GM03348 (cell line): ENCODE measurements at places on chromosomes 12 and 14.

DNA sequence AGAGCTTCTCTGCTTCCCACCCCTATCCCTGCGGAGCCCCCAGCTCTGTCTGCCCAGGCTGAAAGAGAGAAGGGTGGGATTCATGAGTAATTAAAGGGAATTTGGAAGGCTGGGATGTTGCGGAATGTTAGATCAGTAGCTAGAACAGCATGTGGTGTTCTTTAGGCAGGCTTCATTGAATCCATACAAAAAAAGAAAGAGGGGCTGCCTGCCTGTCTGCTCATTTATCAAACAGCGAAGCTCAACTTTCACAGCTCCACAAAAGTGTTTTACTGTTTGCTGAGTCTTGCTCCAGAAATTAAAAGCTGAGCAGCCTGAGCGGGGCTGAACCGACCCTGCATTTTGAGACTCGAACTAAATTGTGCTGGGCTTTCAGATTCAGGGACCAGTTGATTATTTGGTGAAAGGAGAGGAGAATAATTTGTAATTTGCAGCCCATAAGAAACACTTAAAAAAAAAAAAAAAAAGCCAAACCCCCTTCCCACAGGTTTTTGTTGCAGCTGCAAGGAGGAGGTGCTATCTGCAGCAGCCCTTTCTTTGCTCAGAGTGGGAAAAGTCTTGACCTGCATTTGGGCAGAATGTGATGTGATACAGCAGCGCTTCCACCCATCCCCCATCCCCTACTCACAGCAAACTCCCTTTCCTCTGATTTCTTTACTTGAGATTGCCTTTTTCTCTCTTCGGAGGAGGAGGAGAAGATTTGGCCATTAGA lies 89.7 kb downstream of the RFX4 start:
- DNase-seq, result no peak

DNA sequence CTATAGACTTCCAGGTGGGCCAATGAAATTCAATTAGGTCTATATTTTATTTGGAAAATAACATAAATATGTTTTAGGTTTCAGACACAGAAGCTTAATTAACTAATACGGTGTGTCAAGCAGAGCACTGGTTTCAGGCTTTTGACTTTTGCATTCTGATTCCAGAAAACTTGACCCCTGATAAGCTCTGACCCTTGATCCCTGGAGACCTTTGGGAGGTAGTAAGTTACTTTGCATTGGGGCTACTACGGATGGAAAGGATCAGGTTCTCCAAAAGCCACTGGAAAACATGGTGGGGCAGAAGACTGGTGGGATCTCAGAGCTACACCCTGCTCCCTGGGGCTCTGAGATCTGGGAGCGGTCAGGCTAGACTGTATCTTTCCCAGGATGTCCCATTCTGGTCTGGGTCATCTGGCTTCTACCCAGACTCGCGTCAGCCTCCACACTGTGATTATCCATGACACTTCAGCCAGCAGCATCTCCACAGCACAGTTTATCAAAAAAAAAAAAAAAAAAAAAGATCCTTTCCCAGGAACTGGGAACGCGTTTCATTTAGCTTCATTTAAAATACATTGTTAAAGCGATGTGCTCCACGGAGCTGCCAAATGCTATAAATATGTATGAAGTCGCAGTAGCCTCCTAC lies 17.8 kb upstream of the EMP1 start:
- no peak for DNase-seq

- DNase-seq, result no peak
Observed at GRCh38 chr12:53638057-53638456, 11.9 kb upstream of the ATF7 start.

GRCh38 chr12:128978067-128978466 lies 124.8 kb downstream of the GLT1D1 start:
- no peak for DNase-seq

GRCh38 chr12:80015660-80016059 lies 80.8 kb upstream of the PPP1R12A start:
- no peak for DNase-seq

- peak; percentile 85 for DNase-seq
Observed at GRCh38 chr12:57836442-57837375, 9.8 kb downstream of the CTDSP2 start.

- no peak for DNase-seq
Observed at GRCh38 chr14:98321841-98322240, 950.2 kb downstream of the BCL11B start.

DNA sequence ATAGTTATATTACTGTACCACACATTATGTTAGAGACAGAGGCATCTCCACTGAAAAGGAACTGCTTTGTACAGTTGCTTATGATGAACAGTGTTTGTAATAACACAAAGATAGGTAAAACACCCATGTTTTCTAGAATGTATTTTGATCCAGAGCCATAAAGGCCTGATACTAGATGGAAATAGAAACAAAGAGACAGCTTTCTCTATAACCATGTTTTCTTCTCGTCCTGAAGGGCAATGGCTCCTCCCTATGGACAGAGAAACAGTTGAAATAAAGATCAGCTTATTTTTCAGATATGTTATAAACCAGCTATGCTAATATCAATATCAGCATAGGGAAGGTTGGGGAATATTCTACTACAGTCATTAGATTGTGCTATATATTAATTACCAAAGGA lies 109.2 kb downstream of the ATXN7L3B start:
- no peak for DNase-seq

- no peak for DNase-seq
Observed at GRCh38 chr12:93079976-93080375, 150.9 kb upstream of the EEA1 start.

GRCh38 chr12:53695152-53696145 lies 19.6 kb upstream of the ATP5MC2 start:
- DNase-seq, result peak; percentile 79

GRCh38 chr12:50787618-50788017 lies 23.7 kb downstream of the ATF1 start:
- no peak for DNase-seq

- DNase-seq, result no peak
Observed at GRCh38 chr14:24990050-24990449, 59.9 kb downstream of the STXBP6 start.

- DNase-seq, result no peak
Observed at GRCh38 chr12:53989227-53990113, 4.5 kb downstream of the HOXC10 start.

- DNase-seq, result no peak
Observed at GRCh38 chr14:105488781-105489541, 2.1 kb upstream of the TEDC1 start.

DNA sequence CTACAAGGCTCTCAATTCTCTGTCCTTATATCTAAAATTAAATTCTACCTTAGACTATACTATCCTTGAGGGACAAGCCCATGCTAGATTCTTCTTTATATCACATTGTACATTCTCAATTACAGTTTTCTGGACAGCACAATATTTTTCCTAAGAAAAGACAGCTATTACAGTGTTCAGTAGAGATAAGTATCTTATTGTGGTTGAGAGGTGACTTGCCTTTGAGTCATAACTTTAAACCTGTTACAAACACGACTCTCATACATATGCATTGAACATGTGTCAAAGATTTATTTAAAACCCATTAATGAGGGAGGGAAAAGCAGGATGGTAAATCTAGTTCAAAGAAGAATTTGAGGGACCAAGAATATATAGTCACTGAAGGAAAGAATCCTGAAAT lies 61.1 kb downstream of the TPH2 start:
- no peak for DNase-seq

DNA sequence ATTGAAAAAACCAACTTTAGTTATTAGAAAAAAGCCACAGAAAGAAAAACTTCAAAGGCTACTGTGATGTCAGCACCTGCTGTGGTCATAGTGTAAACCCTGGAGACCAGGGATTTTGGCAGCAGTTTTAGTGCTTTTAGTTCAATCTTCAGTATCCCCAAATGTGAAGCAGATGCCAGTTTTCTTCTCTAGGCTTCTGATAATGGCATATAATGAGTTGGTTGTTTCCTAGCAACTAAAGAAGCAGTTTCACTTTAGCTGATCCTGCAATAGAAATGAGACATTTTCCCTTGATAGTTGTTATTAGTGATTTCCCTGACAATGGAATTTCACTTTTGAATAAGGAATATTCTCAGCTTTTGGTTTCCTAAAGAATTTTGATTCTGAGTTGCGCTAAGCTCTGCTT lies 131.2 kb downstream of the NUBPL start:
- DNase-seq, result peak; percentile 33

DNA sequence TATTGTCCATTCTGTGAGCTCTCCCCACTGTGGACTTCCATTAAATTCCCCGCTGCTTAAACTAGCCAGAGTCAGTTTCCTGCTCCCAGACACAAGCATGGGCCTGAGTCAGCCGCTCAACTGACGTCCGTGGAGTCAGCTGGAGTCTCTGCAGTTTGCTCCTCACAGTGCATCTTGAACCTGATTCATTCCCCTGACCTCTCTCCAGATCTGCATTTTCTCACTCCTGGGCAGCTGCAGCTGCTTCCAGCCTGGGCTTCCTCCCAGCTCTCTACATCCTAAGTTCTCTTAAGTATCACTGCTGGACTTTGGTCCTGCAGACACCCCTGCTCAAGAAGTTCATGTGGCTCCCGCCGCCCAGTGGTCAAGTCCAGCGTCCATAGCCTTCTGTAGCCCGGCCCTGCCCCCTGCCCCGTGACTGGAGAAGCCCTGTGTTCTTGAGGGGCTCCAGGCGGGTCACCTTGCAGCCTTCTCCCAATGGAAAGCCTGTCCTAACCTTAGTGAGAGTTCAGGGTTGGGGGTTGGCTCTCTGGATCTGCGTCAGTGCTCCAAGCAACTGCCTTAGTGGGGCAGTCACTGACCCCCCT lies 20.0 kb downstream of the NFKBIA start:
- DNase-seq, result peak; percentile 85

GRCh38 chr14:31855262-31855661 lies 221.8 kb upstream of the ARHGAP5 start:
- no peak for DNase-seq

DNA sequence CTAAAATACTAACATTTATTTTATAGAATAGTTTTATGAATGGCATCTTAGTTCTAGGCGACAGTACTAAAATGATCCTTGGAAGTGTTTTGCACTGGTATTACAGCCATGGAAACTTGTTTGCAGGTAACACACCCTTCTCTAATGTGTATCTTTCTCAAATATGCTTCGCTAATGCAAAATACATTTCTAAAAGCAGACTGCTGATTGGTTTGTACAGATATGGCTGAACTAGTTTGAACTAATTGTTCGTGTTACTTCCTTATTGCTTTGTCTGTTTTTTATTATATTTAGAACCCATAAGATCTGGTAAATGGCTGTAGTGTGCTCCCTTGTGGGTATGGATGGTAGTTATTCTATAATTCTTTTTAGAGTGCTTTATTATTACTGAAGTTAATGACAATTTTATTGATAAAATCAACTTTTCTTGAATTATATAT lies 53.0 kb downstream of the ATF7IP start:
- peak; percentile 29 for DNase-seq

GRCh38 chr12:45612044-45612794 lies 117.3 kb upstream of the ARID2 start:
- DNase-seq, result no peak

DNA sequence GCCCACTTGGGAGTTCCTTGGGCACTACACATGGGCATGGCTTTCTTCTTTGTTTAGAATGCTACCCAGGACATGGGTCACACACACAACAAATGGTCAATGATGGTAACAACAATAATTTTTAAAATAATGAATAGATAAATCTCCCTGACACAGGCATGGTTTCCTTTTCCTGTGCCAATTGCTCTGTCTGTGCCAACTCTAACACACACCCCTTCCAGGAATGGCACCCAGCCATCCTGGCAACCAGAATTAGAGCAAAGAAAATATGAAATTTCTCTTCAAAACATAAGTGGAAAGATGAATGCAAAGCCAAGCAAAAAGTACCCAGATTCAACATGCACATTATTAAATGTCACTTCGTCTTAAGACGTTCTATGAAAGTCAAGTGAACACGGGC lies 104.9 kb upstream of the SOX5 start:
- no peak for DNase-seq

- no peak for DNase-seq
Observed at GRCh38 chr12:84638811-84639368, 273.7 kb downstream of the SLC6A15 start.

DNA sequence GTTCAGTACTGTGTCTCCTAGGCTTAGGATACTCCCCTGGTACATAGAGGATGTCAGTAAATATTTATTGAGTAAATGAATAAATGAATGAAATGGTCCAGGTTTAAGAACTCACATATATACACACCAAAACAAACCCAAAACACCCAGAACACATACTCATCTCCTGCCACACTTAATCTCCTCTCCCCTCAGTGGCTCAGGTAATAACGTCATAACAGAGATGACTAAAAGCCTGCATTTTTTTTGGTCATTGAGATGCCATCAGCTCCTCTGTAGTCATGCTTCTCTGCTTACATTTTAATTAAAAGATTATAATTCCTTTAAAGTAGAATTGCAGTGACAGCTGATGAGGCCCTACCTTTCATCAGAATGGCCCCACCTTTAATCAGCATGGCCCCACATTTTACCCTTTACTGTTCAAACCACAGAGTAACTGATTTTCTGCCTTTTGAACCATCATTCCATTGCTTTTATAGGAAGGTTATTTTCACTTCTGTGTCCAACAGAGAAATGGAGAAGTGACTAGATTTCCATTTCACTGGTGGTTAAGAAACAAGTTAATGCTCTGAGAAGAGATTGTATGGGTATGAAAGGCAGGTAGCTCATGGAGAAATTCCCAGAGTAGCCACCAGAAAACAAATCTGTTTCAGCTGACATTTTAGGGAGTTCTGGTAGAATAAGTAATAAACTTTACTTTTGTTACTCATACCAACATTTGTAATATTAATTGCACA lies 193.4 kb upstream of the ATP2B1 start:
- DNase-seq, result no peak

DNA sequence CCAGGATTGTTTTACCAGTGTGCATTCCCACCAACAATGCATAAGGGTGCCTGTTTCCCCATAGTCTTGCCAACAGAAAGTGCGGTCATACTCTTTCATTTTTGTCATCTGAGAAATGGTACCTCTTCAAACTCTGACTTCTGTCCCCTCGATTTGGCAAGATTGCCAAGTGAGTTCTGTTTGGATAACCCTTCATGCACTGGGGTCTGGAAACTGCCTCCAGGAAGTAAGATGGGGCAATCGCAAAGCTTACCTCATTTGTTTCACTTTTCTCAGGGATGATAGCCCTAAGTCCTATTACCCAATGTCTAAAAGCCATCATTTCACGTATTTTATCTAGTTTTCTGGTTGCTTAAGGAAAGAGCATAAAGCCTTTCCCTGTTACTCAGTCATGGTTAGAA lies 28.6 kb upstream of the NR1H4 start:
- no peak for DNase-seq

- peak; percentile 54 for DNase-seq
Observed at GRCh38 chr14:68690089-68690958, 102.5 kb downstream of the ZFP36L1 start.

DNA sequence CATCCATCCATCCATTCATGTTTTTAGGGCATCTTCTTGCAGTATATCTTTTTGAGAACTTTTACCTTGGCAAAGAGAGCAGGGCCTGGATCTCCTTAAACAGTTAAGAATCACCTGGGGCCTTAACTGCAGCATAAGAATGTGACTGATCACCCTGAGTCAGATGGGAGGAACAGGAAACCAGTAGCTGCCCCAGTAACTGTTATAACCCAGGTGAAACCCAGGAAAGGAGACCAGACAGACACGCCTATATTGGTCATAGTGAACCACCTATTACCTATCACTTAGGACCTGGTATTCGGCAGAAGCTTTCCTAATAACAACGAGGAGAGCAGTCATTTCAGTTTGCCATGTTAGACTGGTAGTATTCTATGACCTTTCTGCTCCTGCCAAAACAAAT lies 43.4 kb upstream of the NR2C1 start:
- DNase-seq, result no peak
